Esophagus squamous epithelium (tissue), 5 donors: ENCODE measurements at places on chromosomes 6 and 20.
A peak's percentile ranks its signal among the peaks of the same experiment; 100 is the strongest.

GRCh38 chr6:84643778-84644177, 120.6 kb downstream of the TBX18 start:
- H3K27me3 ChIP-seq: no peaks in the 10 kb centered on the region
- H3K27ac ChIP-seq: no peak overlapping the region
- H3K4me1 ChIP-seq: peaks cover 4% of the 10 kb centered on the region

- DNase-seq: no peak
- H3K4me3 ChIP-seq: no peak overlapping the region
- H3K27me3 ChIP-seq: no peaks in the 10 kb centered on the region
- no peaks in the 10 kb centered on the region for H3K36me3 ChIP-seq
These were observed 27.0 kb downstream of the SNX9 start for GRCh38 chr6:157850030-157850429.

DNA sequence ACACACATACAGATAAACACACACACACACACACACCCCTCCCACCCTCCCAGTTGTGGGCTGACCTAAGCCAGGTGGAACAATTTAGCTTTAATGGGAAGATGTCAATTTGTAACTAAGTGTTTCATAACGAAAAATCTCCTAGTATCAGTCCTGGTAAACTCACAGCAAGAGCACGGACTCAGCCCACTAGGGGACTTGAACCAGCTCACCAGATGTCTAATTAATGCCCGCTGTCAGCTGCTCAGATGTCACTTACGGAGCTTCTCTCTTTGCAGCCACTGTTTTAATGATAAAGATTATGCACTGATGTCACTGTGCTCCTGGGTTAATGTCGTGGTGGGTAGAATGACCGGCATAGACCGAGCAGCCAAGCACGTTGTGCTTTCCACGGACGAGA, 116.6 kb upstream of the INSM1 start:
- H3K4me3 ChIP-seq: no peak overlapping the region
- DNase-seq: no peak
- H3K4me1 ChIP-seq: no peaks in the 10 kb centered on the region
- no peaks in the 10 kb centered on the region for H3K36me3 ChIP-seq
- H3K27me3 ChIP-seq: no peaks in the 10 kb centered on the region
- H3K27ac ChIP-seq: no peak overlapping the region

DNA sequence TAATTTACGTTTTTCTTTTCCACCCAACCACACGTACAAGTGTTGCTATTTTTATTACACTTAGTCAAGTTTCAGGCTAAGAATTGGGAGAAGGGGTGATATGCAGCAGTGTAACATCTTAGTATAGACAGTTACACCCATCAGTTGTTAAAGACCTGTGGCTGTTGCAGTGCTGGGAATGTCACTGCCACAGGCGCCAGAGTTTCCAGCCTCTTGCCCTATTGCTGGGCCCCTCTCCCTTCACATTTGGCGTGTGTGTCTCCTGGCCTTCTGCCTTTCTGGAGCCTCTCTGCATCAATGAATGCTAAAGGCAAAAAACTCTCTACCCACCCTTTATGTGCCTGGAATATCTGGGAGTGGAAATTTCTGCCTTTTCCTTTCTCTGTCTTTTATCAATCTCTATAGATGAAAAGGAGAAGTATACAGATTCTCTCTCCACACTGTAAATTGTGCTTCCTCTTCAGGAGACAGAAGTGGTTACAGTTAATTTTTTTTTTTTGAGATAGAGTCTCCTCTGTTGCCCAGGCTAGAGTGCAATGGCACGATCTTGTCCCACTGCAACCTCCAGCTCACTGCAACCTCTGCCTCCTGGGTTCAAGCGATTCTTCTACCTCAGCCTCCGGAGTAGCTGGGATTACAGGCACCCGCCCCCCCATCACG, 73.0 kb downstream of the TIAM2 start:
- no peaks in the 10 kb centered on the region for H3K36me3 ChIP-seq
- H3K27ac ChIP-seq: no peak overlapping the region
- no peak overlapping the region for H3K4me3 ChIP-seq
- H3K27me3 ChIP-seq: no peaks in the 10 kb centered on the region
- no peaks in the 10 kb centered on the region for H3K4me1 ChIP-seq

- H3K27ac ChIP-seq: no peak overlapping the region
- H3K4me1 ChIP-seq: no peaks in the 10 kb centered on the region
- H3K27me3 ChIP-seq: no peaks in the 10 kb centered on the region
- no peak overlapping the region for H3K4me3 ChIP-seq
- no peak for DNase-seq
These were observed 180.5 kb downstream of the SOD2 start for GRCh38 chr6:159512571-159512970.

- no peak for DNase-seq
- no peak overlapping the region for H3K4me3 ChIP-seq
- no peaks in the 10 kb centered on the region for H3K27me3 ChIP-seq
- H3K36me3 ChIP-seq: no peaks in the 10 kb centered on the region
- peaks cover 7% of the 10 kb centered on the region for H3K4me1 ChIP-seq
- H3K27ac ChIP-seq: no peak overlapping the region
These were observed 128.1 kb upstream of the DOK5 start for GRCh38 chr20:54347166-54347833.

- peaks cover 17% of the 10 kb centered on the region for H3K4me1 ChIP-seq
- H3K27me3 ChIP-seq: no peaks in the 10 kb centered on the region
- no peaks in the 10 kb centered on the region for H3K36me3 ChIP-seq
- H3K27ac ChIP-seq: no peak overlapping the region
- DNase-seq: no peak
These were observed 106.3 kb downstream of the SCML4 start for GRCh38 chr6:107717781-107718180.

DNA sequence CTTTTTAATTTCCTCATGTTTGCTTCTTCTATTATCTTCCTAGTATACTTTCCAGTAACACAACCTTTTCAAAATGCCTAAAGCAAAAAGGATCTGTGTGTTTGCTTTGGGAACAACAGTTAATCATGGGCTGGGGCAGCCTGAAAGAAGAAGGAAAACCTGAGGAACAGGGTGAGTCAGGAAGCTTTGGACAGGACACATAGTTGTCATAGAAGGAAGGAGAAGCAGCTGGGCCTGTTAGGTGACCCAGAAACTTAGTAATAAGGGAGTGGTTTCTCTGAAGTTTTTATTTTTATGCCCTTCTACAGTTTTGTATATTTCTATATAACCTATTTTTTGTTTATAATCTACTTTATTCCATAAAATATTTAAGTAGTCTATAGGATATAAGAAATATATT, 61.4 kb downstream of the CD24 start:
- DNase-seq: no peak
- H3K36me3 ChIP-seq: no peaks in the 10 kb centered on the region
- peaks cover 6% of the 10 kb centered on the region for H3K4me1 ChIP-seq
- H3K4me3 ChIP-seq: no peak overlapping the region
- H3K27me3 ChIP-seq: no peaks in the 10 kb centered on the region

- no peaks in the 10 kb centered on the region for H3K36me3 ChIP-seq
- H3K27ac ChIP-seq: no peak overlapping the region
- DNase-seq: no peak
- H3K4me3 ChIP-seq: no peak overlapping the region
These were observed 133.2 kb upstream of the LY86 start for GRCh38 chr6:6455272-6455671.

GRCh38 chr6:20350215-20350614, 51.5 kb upstream of the E2F3 start:
- H3K27me3 ChIP-seq: no peaks in the 10 kb centered on the region
- no peak overlapping the region for H3K27ac ChIP-seq
- no peaks in the 10 kb centered on the region for H3K4me1 ChIP-seq
- no peak overlapping the region for H3K4me3 ChIP-seq

GRCh38 chr6:42509256-42509655, 54.6 kb upstream of the UBR2 start:
- no peaks in the 10 kb centered on the region for H3K36me3 ChIP-seq
- DNase-seq: no peak
- H3K4me1 ChIP-seq: peaks cover 7% of the 10 kb centered on the region
- no peak overlapping the region for H3K4me3 ChIP-seq
- no peak overlapping the region for H3K27ac ChIP-seq

GRCh38 chr6:15594512-15595259, 68.1 kb downstream of the DTNBP1 start:
- no peaks in the 10 kb centered on the region for H3K36me3 ChIP-seq
- DNase-seq: no peak
- no peak overlapping the region for H3K27ac ChIP-seq
- H3K4me3 ChIP-seq: no peak overlapping the region

- peaks cover 7% of the 10 kb centered on the region for H3K4me1 ChIP-seq
- no peaks in the 10 kb centered on the region for H3K36me3 ChIP-seq
- H3K27me3 ChIP-seq: no peaks in the 10 kb centered on the region
- DNase-seq: no peak
- no peak overlapping the region for H3K4me3 ChIP-seq
These were observed 45.9 kb downstream of the INSM1 start for GRCh38 chr20:20413810-20414281.

DNA sequence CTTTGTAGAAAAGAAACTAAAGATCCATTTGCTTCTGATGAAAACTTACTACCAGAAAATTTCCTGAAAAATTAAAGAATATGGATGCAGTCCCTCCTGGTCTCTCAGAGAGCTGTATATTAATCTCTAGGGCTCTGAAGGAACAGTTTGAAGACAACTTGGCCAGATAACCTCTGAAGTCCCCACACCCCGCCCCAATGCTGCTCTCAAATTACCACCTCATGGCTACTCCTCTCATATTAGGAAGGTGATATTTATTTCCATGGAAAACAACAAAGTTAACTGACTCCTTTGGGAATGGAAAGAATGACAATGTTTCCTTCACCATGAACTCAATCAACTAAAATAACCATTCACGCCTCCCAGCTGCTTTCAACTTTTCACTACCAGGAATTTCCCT, 408.4 kb upstream of the FLRT3 start:
- no peak overlapping the region for H3K4me3 ChIP-seq
- H3K27me3 ChIP-seq: no peaks in the 10 kb centered on the region
- no peaks in the 10 kb centered on the region for H3K36me3 ChIP-seq
- no peak for DNase-seq
- no peaks in the 10 kb centered on the region for H3K4me1 ChIP-seq

DNA sequence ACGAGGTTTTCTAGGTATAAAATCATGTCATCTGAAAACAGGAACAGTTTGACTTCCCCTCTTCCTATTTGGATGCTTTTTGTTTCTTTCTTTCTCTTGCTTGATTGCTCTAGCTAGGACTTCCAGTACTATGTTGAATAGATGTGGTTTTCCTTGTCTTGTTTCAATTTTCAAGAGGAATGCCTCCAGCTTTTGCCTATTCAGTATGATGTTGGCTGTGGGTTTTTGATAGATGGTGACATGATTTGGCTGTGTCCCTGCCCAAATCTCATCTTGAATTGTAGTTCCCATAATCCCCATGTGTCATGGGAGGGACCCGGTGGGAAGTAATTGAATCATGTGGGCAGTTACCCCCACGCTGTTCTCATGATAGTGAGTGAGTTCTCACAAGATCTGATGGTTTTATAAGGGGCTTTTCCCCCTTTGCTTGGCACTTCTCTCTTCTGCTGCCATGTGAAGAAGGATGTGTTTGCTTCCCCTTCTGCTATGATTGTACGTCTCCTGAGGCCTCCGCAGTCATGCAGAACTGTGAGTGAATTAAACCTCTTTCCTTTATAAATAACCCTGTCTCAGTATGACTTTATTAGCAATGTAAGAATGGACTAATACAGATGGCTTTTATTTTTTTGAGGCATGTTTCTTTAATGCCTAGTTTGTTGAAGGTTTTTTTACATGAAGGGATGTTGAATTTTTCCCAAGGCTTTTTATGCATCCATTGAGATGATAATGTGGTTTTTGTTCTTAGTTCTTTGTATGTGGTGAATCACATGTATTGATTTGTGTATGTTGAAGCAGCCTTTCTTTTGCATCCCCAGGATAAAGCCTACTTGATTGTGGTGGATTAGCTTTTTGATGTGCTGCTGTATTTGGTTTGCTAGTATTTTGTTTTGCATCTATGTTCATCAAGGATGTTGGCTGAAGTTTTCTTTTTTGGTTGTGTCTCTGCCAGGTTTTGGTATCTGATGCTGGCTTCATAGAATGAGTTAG, 239.1 kb downstream of the THBS2 start:
- H3K27me3 ChIP-seq: no peaks in the 10 kb centered on the region
- no peak for DNase-seq
- no peaks in the 10 kb centered on the region for H3K4me1 ChIP-seq
- H3K4me3 ChIP-seq: no peak overlapping the region
- H3K27ac ChIP-seq: peak overlapping the region; percentile 14

- H3K27me3 ChIP-seq: no peaks in the 10 kb centered on the region
- no peak overlapping the region for H3K27ac ChIP-seq
- H3K4me1 ChIP-seq: no peaks in the 10 kb centered on the region
- no peak for DNase-seq
- H3K4me3 ChIP-seq: no peak overlapping the region
These were observed 1.8 kb downstream of the TREM1 start for GRCh38 chr6:41284726-41285125.

- H3K4me1 ChIP-seq: no peaks in the 10 kb centered on the region
- H3K27me3 ChIP-seq: no peaks in the 10 kb centered on the region
- H3K4me3 ChIP-seq: no peak overlapping the region
- no peak for DNase-seq
- no peaks in the 10 kb centered on the region for H3K36me3 ChIP-seq
These were observed 35.8 kb downstream of the GRIK2 start for GRCh38 chr6:101429270-101429669.

DNA sequence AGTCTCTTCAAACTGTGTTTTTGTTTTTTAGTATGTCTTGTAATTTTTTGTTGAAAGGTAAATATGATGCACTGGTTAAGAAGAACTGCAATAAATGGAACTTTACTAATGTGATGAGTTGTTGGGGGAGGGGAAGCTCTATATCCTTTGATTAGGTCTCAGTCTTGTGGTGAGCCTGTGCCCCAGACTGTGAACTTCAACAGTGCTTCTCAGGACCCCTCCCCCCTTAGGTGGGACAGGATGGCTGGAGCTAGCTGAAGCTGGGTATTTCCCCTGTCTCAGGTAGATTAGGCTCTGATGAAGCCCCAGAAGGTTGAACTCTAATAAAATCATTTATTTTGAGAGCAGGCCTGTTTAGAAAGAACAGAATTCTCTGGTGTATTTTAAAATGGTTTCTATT, 31.4 kb upstream of the TASP1 start:
- no peaks in the 10 kb centered on the region for H3K4me1 ChIP-seq
- DNase-seq: no peak
- H3K36me3 ChIP-seq: no peaks in the 10 kb centered on the region
- no peak overlapping the region for H3K27ac ChIP-seq

DNA sequence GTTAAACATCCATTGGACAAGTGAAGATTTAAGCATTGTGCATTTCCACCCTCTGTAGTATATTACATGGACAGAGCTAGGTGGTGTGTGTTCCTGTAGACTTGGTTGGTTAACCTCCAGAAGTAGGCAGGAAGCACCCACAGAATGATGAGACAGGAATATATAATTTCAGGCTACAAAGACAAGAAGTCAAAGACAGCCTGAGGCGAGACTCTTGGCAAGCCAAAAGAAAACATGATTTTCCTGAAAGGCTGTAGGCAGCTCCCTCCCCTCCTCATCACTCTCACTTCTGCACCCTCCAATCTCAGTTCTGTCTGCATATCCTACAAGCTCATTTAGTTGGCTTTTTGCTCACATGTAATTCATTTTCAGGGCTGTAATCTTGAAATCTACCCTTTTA, 110.0 kb upstream of the SLC35B3 start:
- no peaks in the 10 kb centered on the region for H3K27me3 ChIP-seq
- H3K4me1 ChIP-seq: peaks cover 17% of the 10 kb centered on the region
- no peak overlapping the region for H3K4me3 ChIP-seq
- DNase-seq: no peak
